Activated gamma-delta T cell treated with Interleukin-2 at 50 U/mL for 16 hours (primary cell): ENCODE measurements at places on chromosomes 11 and 22.
A peak's percentile ranks its signal among the peaks of the same experiment; 100 is the strongest.

- DNase-seq: no peak
These were observed 1.6 kb downstream of the MARK2 start for GRCh38 chr11:63840356-63841060.

DNA sequence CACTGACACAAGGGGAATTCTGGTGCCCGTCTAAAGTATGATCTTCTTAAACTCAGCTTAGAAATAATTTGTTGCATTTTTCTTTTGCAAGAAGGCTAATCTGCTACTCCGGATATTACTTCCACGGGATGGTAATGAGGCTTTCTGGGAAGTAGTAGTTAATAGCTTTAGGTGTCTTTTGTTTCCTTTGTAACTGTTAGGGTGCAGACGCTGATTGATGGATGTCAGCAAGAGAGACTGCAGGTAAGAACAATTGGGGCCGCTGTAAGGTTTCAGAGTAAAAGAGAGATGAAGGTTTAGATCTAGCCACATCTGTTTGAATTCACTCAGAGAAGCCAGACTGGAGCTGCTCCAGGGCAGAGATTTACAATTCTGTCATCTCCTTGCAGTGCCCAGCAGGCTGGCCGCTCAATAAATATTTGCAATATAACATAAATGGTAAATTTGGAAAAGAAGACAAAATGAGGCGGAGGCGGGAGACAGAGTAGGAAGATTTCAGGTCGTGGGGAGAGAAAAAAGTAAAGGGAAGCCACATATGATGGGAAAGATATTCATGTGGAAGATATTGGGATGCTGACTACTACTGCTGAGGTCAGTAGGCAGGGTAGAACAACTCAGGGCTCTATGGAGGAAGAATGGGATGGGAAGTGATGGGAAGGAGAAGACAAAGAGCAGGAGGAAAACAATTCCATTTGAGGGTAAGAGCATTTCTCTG, 320.5 kb downstream of the AASDHPPT start:
- no peak for DNase-seq

- no peak for DNase-seq
These were observed 100.4 kb downstream of the TIMP3 start for GRCh38 chr22:32901925-32902324.

- no peak for DNase-seq
These were observed 23.2 kb upstream of the GLYATL1B start for GRCh38 chr11:59062602-59063529.

GRCh38 chr22:48489551-48490499, 1337.8 kb downstream of the BRD1 start:
- no peak for DNase-seq

DNA sequence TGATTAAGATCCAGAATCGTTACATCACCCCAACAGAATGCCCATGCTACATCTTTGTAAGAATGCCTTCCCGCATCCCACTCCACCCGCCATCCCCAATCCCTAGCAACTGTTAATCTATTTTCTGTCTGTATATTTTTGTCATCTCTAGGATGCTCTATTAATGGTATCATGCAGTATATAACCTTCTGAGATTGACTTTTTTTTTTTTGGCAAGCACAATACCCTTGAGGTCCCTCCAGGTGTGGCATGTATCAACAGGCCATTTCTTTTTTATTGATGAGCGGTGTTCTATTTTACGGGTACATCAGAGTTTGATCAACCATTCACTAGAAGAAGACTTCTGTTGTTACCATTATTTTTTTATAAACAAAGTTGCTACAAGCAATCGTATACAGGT, 30.2 kb upstream of the SCN3B start:
- DNase-seq: no peak

GRCh38 chr11:106495046-106495445, 417.6 kb downstream of the AASDHPPT start:
- DNase-seq: no peak

DNA sequence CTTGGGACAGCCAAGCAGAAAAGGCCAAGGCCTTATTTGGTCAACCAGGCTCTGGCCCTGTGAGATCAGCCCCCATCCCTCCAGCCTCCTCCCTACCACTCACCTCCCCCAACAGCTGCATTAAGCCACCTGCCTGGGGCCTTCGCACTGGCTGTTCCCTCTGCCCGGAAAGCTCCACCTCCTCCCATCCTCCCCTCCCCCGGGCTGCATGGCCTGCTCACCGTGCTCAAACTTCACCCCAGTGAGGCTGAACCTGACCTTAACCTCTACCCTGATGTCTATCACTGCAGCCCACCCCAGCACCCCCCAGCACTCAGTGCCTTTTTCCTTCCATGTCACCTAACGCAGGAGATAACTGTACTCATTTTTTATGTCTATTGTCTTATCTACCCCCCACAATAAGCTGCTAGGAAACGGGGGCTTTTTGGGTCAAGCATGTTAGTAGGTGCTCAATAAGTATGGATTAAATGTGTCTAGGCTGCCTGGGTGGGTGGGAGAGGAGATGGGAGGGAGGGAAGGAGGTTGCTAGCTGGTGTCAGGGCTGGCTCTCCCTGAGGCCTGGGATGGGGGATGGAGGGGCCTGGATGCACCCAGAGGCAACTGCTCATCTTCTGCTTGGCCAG, 912 bp downstream of the PTPRCAP start:
- peak; percentile 61 for DNase-seq

DNA sequence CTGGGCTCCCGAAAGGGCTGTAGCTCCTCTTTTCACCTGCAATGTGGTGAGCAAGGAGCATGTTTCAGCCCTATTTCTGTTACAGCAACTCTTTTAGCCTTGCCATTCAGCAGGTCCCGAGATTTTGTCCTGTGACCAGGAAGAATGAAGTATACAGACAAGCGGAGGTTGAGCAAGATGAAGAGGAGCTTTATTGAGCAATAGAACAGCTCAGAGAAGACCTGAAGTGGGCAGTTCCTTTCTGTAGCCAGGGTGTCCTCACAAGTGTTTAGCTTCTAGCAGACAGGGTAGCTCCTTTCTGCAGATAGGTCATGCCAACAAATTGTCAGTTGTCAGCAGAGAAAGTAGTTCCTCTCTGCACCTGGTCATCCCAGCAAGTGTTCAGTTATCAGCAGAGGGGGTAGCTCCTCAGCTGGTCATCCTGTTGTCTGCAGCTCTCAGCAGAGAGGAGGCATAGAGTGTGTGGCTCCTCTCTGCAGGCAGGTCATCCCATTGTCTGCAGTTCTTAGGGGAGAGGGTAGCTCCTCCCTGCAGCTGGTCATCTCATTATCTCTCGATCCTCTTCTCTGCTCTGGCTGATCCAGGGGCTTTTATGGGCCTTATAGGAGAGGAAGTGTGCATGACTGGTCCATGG, 5.4 kb upstream of the OR56A4 start:
- no peak for DNase-seq

DNA sequence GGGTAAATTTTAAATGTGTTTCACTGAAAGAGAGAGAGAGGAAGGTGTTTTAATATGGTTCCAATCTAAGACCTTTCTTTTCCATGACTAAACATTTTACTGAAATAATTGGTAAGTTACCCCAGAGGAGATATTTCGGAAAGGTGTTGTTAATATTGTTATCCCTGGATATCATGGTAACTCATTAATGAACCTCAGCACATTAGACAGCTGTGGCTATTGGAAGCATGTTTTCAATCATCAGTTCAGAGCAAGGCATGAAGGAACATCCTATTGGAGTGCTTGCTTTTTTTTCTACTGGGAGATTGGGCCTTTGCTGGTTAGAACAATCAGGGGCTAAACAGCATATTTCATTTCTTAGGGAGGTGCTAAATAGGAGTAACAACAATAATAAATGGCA, 11.8 kb downstream of the BARX2 start:
- no peak for DNase-seq

- no peak for DNase-seq
These were observed 28.1 kb upstream of the COMT start for GRCh38 chr22:19913337-19913936.

GRCh38 chr11:12377106-12377823, at the start of gene PARVA:
Gene PARVA, plus strand, starts transcription at chr11:12377571. Its CDS starts 77 bp downstream, at chr11:12377648.
- no peak for DNase-seq

- no peak for DNase-seq
These were observed 679 bp downstream of the B4GAT1 start for GRCh38 chr11:66346476-66347424.

- no peak for DNase-seq
These were observed 21.7 kb downstream of the CD5 start for GRCh38 chr11:61123775-61124571.

- no peak for DNase-seq
These were observed at the start of gene MPPED2 for GRCh38 chr11:30586251-30587144. Gene MPPED2, minus strand, starts transcription at chr11:30586353. Its CDS starts 5,980 bp downstream, at chr11:30580373.

GRCh38 chr11:25766332-25767015, 565.5 kb upstream of the ANO3 start:
- DNase-seq: no peak

GRCh38 chr11:92902417-92902816, 67.0 kb upstream of the MTNR1B start:
- DNase-seq: no peak

GRCh38 chr11:131446590-131447275, 76.3 kb downstream of the NTM start:
- DNase-seq: no peak

GRCh38 chr22:24303007-24303406, 32.4 kb downstream of the SPECC1L start:
- DNase-seq: no peak

GRCh38 chr11:118895093-118896039, 11.7 kb downstream of the CXCR5 start:
- peak; percentile 64 for DNase-seq

GRCh38 chr11:66432597-66432996, 6.1 kb downstream of the MRPL11 start:
- no peak for DNase-seq

DNA sequence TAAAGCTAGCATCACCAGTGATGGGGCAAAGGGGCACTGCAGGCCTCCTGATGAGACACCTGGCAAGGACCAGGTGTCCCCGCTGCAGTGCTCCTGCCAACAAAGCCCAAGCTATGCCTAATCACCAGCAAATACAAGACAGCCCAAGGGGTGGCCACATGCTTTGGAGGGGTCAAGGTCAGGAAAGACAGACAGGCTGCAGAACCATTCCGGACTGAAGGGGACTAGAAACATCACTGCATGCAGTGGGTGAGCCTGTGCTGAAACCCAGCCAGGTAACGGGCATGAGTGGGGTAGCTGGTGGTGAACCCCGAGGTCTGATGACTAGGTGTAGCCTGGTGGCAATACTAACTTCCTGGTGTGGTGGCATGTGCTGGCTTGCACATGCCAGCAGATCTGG, 111.1 kb downstream of the MED15 start:
- no peak for DNase-seq

DNA sequence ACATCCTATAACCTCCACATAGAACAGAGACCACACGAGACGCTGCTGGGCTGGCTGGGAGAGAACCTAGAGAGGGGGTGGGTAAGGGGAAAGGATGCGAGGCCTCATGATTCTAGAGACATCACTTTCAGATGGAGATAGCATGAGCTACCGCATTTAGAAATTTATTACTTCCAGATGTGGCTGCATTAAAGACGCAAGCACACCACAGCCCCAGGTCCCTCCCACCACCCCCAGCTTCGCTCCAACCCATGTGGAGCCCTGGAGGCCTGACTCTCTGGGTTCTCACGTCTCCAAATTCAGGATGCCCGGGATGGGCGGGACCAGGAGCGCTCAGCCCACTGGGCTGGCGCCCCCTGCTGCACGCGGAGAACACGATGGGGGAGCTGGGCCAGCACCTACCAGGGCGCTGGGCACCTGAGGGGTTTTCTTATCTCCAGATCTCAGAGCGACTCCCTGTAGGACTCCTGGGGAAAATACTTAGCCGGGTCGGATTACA, 13.6 kb downstream of the MRPL21 start:
- DNase-seq: no peak

DNA sequence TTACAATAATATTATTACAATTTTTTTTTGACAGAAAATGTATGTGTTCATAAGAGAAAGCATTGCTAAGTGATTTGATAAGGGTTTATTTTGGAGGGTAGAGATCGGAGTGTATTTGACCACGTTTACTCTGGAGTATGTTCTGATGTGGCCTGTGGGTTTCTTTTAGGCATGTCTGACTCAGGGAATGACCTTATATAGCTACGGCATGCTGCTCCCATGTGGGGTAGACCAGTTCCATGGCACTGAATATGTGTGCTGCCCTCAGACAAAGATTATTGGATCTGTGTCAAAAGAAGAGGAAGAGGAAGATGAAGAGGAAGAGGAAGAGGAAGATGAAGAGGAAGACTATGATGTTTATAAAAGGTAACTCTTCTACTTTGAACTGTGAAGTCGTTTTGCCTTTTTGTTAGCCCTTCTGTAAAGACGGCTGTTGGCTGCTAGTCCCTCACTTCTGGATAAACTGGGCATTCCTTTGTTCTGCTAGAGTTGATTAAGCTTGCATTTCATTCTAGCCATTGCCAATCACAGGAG, 38.1 kb upstream of the ST14 start:
- DNase-seq: no peak

GRCh38 chr11:116217006-116217405, 555.8 kb downstream of the BUD13 start:
- DNase-seq: no peak

- no peak for DNase-seq
These were observed 121.5 kb upstream of the RAG2 start for GRCh38 chr11:36719358-36720107.

DNA sequence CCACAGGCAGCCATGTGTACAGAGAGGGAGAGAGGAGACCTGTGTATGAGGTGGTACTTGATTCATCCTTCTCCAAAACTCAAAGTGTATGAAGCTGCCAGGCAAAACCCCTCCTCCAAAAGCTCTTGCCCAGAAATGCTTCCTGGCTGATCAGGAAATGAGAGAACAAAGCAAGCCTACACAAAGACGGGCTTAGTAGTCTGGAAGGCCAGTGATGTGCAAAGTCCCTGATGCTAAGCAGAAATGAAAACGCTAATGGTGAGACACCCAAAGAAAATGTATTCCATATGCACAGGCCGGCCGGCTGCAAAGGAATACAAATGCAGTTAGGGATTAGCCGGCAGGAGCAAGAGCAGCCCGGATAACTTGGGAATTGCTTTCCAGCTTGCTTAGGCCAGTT, 234.9 kb upstream of the CADM1 start:
- no peak for DNase-seq

GRCh38 chr22:34620832-34621231, 445.1 kb upstream of the ISX start:
- DNase-seq: no peak

DNA sequence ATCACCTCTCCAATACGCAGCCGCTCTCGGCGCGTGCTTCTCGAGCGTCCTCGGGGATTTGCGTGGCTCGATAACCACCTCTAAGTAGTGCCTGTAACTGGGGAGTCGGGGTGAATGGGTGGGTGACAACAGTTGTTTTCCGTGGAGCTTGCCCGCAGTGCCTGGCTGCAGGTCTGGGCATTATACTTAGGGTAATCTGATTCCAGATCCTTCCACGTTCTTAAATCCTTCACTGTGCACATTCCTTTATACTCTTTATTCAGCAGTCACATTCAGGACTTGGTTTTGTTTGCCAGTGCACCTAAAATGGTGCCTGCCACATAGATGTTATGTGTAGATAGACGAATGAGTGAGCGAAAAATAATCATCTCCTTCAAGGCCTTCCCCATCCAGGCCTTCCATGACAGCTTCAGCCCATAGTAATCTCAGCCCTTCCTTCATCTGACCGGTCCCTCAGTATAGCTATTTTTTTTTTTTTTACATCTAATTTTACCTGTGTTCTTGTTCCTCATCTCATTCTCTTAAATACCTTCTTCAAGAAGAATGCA, 602 bp downstream of the NAT10 start:
- DNase-seq: no peak
